ENCODE measurements at places on chromosomes 3 and 15.

- no peak for DNase-seq
Observed at GRCh38 chr3:72287956-72288355, 503.0 kb upstream of the PROK2 start.

- peak; percentile 29 for DNase-seq
Observed at GRCh38 chr3:4977853-4978203, 1.4 kb upstream of the BHLHE40 start.

GRCh38 chr3:120212505-120212904 lies 72.5 kb downstream of the GPR156 start:
- no peak for DNase-seq

DNA sequence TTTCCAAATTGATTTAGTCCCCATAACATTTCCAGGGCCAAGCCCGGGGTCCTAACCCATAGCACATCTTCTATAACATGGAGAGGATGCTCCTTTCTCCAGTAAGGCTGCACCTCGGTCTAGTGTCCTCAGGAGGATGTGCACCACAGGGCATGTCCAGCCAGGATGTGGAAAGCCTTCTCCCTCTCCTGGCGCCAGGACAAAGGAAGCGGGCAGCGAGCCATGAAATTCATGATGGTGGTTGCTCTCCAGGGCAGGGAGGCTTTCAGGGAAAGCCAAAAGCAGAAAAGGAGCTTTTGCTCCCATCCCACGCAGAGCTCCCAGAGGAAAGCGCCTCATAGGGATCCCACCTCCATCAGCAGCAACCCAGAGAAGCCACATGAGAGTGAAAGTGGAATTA lies 220.0 kb downstream of the ADAMTSL3 start:
- no peak for DNase-seq

- DNase-seq, result no peak
Observed at GRCh38 chr3:149382101-149382467, 4.6 kb upstream of the TM4SF1 start.

DNA sequence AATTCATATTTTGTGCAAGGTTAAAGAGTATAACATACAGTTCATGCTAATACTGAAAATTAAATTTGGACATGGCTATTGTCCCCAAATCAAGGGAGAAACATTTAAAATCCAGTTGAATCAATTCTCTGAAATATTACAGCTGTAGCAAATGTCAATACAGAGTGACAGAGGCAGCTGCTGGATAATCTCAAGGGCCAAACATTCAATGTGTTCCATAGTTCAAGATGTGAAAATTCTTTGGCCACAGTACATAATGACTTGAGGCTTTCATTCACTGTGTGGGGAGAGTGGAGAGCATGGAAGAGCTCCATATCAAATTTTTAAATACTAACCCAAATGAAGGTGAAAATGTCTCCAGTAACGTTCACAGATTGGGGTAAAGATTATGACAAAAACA lies 1192.8 kb upstream of the CADM2 start:
- no peak for DNase-seq

- DNase-seq, result no peak
Observed at GRCh38 chr15:84914351-84914750, 29.9 kb downstream of the SLC28A1 start.

GRCh38 chr15:64774629-64775493 lies 528 bp downstream of the RBPMS2 start:
- DNase-seq, result no peak

GRCh38 chr15:90915808-90916440 lies 12.8 kb downstream of the MAN2A2 start:
- no peak for DNase-seq

GRCh38 chr15:40523611-40524010 lies 41.2 kb downstream of the CCDC32 start:
- DNase-seq, result no peak

- DNase-seq, result no peak
Observed at GRCh38 chr3:184005941-184006507, 11.7 kb downstream of the ABCC5 start.

DNA sequence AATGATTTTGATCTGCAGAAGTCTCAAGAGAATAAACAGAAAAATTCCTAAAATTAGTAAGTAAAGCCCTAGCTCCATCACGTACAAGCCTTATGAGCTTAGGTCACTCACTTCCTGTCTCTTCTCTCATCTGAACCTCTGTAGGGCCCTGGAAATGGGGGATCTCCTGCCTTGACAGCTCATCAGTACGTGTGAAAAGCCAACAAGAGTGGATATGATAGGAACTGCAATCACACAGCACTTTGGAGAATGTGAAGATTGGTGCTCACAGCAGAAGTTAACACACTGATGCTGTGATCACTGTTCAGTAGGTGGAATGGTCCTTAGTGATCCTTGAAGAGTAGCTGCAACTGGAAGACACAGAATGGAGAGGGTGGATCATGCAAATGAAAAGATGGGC lies 27.8 kb upstream of the ALDH1L1 start:
- DNase-seq, result no peak

DNA sequence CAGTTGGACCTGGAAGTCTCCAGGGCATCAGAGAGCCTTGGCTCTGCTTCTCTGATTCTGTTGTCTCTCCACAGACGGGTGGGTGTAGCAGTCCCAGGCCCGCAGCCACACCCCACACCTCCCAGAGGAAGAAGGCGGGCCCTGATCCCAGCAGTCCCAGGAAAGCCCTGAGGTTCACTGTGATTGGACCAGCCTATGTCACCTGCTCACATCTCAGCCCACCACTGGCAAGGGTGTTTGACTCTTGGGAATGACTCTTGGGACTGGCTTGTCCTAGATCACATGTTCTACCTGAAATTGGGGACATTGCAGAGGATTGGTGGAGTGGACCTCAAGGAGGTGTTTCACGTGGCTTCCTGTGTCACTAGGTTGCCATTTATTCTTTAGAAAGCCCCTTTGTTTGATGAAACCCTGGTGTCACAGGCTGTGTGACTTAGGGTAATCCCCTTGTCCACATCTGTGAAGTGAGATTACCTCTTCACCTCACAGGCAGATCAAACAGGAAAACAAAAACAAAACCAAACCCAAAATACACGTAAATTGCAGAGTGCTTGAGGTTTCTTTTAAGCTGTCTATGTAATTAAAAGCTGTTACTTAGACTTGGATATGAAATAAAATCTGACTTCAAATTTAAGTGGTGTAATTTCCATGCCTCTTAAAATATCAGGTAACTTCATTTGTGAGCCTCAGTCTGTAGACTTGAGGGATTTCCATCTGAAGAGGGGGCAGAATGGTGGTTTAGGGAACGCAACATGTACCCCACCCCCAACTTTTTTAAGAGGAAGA lies 26.7 kb downstream of the FLNB start:
- DNase-seq, result no peak

DNA sequence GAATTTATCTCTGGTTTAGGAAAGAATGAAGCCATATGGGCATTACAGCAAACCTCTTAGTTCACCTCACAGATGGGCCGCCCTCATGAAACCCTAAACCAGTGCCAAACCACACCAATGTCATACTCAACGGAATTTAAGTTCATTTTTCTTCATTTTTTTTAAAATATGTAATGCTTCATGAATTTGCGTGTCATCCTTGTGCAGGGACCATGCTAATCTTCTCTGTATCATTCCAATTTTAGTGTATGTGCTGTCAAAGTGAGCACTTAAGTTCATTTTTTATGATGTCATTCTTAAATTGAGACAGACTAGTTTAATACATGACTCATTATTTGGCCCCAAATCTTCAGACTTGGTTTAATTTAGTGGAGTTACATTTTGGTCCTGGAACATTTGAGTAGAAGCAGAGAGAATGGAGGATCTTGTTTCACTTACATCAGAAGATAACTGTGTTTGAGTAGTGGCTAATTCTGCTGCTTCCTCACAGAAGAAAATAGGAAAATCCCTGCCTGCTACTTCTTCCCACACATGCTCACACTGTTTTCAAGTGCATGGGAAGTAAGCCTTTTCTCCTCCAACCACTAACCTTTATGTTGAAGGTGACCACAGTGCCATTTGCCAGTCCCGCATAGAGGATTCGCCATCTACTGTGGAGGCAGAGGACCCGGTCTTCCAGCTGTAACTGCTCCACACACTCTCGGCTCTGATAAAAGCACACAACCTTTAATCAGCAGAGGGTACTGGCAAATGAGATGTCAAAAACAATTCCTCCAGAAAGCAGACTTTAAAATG lies 63.3 kb downstream of the ZNF106 start:
- no peak for DNase-seq

DNA sequence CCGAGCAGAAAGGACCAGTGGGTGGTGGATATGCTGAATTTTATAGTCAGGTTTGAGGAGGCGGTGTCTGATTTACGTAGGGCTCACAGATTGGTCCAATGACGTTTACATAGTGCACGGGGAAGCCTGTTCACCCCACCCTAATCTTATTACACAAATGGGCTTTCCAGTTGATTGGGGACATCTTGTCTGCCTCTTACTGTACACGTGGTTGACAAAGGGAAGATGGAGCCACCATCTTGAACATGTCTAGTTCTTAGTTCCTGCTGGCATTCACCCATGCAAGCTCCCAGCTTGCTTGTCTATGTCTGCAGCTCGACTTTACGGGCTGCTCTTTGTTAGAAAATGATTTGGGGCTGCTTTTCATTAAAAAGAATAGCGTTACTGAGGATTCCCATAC lies 332.0 kb upstream of the SLCO3A1 start:
- no peak for DNase-seq

DNA sequence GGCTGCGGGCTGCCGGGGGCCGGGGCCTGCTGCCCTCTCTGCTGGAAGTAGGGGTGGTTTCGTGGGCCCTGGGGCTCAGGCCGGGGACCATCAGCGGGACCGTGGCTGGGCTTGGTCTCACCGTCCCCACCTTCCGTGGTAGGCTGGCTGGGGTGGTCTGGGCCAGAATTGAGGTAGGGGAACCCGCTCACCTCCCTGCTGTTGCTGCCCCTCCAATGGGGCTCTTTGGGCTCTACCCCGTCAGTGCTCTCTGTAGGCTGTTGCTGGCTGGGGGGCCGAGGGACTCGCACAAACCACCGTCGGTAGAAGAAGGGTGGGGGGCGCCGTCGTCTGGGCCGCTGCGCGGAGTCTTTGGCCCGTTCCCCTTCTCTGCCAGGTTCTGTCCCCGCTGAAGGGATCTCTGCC lies 23.4 kb downstream of the RGMA start:
- DNase-seq, result no peak

DNA sequence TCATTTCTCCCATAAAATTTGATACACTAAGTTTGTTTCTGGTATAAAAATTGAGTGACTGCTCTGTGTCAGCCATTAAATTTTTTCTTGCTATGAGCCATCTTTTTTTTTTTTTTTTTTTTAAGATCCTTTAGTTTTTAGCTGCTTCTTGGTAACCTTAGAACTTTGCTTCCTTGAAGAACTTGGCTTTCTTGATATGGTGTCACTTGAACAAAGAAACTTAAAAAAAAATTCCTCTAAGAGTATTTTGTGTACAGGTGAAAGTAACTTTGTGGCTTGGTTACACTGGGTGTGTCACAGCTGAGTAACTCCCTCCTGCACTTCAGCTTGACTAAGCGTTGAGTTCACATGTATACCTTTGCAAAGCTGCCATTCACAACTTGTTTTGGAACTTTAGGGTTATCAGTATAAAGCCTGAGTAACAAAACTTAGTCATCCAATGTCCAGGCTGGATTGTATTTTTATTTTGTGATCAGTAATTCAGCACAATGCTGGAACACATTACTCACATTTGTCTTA lies 6.5 kb downstream of the CHD2 start:
- DNase-seq, result no peak

DNA sequence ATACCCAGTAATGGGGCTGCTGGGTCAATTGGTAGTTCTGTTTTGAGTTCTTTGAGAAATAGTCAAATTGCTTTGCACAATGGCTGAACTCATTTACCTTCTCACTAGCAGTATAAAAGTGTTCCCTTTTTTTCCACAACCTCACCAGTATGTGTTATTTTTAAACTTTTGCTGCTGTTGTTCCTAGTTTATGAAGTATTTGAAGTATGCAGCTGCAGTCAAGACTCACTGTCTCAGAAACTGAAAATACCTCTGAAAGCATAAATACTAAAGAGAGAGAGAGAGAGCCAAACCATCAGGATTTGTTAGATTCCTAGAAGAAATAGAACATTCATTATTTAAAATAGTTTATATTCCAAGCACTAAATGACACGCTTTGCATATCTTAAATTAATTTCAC lies 764.2 kb downstream of the NTRK3 start:
- no peak for DNase-seq

DNA sequence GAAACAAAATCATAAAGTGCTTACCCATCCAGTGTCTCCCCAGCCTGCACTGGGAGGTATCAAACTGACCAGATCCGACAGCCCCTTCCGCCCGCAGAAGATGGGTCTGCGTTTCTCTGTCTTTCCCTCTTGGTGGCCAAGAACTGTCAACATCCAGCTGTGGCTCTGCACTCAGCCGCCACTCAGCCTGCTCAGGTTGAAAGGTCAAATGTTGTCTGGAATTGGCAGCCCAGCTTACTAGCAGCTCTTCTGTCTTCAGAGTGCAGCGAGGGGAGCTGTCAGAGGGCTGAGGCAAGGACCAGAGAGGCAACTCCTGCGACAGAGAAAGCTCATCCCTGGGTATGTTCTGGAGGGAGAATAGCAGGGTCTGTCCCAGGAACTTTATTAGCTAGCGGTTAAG lies 45.4 kb downstream of the GOLGA6L2 start:
- no peak for DNase-seq

DNA sequence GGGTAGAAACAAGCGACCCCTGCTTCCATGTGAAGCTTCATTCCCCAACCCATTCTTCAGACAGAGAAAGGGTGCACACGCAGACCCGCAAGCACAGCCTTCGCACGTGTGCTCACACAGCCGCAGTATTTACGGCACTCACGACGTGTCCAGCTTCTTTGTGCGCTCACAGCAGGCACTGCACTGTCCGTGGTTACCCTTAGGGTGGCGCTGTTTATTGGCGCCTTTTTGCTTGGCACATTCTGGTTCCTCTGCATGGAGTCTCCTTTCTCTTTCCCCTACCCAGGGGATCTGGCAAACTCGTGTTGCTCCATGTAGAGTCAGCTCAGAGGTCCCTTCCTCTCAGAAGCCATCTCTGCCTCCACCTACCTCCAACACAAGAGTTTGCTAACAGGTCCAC lies 115.1 kb downstream of the SLCO3A1 start:
- DNase-seq, result no peak

- no peak for DNase-seq
Observed at GRCh38 chr3:8647137-8647985, 2.8 kb upstream of the SSUH2 start.

- no peak for DNase-seq
Observed at GRCh38 chr3:36756269-36756668, 8.1 kb downstream of the DCLK3 start.

- no peak for DNase-seq
Observed at GRCh38 chr3:13072600-13073325, 466 bp downstream of the IQSEC1 start.

DNA sequence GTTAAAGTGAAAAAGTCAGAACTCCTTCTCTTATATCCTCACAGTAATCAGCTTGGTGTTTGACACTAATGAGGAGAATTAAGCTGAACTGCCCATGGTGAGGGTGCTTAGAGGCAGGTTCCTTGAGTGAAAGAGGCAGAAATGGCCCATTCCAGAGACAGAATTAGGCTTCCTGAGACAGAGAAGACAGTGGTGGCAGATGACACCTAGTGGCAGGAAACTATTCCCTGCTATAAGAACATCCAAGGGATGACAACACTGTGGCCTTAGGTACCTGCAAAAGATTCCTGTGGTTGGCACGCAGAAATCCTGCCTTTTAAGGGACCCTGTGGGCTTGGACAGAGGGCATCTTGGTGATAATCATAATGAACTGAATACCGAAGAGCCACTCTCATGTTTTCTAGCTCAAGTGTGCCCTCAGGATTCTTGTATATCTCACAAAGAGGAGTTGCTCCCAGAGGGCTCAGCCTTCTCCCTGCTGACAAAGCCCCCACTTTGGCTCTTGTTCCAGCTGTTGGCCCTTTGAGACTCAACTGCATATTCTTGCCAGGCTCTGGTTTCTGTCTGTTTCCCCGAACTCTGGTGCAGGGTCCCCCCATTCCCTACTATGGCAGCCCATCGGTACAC lies 56.0 kb downstream of the KBTBD12 start:
- no peak for DNase-seq

All from activated T-cell treated with anti-CD3 and anti-CD28 coated beads for 1 hour (primary cell).